Activated naive CD4-positive, alpha-beta T cell (primary cell): ENCODE measurements at places on chromosomes 13 and 19.
A peak's percentile ranks its signal among the peaks of the same experiment; 100 is the strongest.

GRCh38 chr13:113138792-113139551 lies 16.4 kb downstream of the F10 start:
- DNase-seq, result no peak

DNA sequence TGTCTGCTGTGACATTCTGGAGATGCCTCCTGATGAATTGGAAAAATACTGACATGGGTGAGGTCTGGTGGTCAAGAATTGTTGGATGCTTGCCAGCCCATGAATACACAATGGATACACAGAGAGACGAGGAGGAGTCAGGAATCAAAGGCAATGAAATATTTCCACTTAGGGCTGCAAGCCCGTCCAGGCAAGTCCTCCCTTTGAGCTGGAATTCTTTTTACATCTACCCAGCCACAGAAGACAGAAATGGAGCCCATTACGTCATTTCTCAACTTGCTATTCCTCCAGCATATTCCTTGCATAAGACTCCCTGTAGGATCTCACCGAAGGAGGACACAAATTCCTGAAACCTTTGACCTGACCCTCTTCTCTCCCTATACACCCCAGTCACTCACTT lies 15.7 kb upstream of the IGFL4 start:
- DNase-seq, result no peak

- DNase-seq, result no peak
These were observed 304 bp downstream of the TSPAN16 start for GRCh38 chr19:11296264-11296663.

DNA sequence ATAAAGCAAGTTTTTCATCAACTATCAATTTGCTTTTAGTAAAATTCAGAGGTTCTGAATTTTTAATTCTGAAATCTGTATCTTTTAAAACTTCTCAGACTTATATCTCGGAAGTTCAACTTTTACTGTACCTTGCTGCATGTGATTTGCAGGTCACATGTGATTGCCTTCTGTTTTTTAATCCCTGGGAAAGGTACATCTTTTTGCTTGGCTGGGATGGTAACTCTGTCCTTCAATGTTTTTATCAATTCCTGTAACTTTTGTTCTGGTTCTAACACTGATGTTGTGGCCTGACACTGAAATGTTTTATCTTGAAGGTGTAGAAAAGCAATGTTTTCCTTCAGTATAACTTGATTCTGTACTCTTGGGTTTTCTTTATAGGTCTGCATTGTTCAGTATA lies 16.2 kb upstream of the NAA16 start:
- DNase-seq, result no peak

GRCh38 chr19:47032171-47032811 lies 12.7 kb downstream of the NPAS1 start:
- peak; percentile 22 for DNase-seq

GRCh38 chr13:37870489-37870845 lies 895 bp upstream of the TRPC4 start:
- no peak for DNase-seq

DNA sequence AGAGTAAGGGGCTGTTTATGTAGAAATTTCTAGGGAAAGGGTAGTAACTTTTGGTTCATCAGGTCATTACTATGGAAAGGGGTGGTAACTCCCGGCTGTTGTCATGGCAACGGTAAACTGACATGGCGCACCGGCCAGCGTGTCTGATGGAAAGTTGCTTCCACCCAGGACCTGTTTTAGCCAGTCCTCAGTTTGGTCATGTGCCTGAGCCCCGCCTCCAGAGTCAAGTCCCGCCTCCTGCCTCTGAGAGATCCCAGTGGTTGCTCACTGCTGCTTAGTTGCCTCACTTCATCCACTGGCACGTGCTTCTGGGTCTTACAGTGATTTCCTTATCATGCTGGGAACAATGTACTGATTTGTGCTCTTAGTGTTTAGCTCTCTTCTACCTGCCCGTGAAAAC lies 455.2 kb upstream of the ZNF507 start:
- DNase-seq, result no peak

DNA sequence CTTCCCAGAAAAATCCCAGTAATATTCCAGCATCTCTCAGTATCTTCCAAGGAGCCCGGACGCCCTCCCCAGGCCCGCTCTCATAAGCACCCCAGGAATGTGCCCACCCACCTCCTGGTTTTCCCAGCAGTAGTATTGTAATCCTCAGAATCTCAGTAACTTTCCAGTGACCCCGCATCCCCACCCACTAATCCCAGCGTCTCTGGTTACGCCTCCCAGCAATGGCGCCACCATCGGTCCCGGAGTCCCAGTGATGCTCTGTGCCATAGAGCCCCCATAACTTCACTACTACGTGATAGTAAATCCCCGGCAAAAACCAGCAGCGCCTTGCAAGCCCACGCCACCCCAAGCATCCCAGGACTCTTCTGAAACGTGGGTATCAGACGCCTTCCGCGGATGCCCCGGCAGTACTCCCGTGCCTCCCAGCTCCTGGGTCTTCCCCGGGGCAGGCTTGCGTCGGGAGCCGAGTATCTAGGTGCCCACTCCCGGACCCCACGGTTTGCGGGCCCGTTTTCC lies 928 bp upstream of the PNPLA6 start:
- DNase-seq, result no peak

GRCh38 chr13:39930544-39931444 lies 275.3 kb downstream of the COG6 start:
- DNase-seq, result no peak

DNA sequence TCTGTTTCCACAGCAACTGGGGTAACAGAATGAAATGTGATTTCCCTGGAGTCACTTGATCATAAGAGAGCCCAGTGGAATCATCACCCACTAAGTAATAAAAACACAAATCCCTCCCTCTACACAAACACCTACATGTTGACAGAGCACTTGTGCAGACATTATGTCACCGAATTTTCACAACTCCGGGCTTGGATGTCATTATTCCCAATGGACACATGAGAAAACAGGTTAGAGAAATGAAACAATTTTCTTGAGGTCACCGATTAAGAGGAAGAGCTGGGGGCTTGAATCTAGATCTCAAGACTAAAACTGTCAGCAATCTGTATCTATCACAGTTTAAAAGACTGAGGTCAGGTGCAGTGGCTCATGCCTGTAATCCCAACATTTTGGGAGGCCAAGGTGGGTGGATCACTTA lies 3.1 kb downstream of the XRCC1 start:
- no peak for DNase-seq

DNA sequence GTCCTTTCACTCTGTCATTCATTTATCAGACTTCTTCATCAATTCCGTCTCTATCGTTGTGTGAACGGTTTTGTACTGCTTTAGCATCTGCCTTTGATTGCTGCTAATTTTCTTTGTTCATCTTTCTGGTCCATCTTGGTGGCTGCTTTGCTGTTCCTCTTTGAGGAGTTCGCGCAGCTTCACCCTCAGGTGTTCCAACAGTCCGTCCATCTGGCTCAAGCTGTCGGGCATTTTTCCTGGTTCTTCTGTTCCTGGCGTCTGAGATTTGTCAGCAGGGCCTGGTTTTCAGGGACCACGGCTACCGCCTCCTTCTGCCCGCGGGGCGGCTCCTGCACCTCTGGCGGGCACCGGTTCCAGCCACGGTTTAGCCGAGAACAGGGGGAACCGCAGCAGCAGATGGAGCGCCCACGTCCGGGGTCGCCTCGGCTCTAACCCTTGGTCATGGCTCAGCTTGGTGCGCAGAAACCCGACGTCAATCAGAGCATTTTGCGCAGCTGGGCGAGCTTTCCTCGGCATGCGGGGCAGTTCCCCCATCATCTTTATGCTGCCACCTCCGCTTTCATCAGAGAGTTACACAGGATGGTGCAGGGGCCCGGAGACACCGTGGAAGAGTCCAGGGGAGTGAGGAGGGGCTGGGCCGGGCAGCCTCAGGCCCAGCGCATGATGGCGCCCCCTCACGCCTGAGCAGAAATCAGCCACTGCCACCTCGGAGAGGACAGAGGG lies 89.5 kb downstream of the ZNF100 start:
- DNase-seq, result no peak

GRCh38 chr13:29496241-29496712 lies 99.2 kb downstream of the SLC7A1 start:
- no peak for DNase-seq

DNA sequence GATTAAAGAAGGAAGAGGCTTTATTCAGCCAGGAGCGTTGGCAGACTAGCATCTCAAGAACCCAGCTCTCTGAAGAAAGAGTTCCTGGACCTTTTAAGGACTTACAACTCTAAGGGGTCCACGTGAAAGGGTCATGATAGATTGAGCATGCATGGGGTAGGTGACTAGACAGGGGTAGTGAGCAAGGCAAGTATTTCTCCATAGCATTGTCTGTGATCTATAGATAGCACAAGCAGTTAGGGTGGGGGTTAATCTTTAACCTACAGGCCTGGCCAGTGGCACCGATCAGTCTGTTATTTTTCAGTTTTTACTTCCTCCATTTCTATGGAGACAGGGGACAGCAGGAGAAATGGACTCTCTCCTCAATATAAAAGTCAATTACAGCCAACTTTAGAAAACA lies 983.7 kb downstream of the SLITRK1 start:
- no peak for DNase-seq

DNA sequence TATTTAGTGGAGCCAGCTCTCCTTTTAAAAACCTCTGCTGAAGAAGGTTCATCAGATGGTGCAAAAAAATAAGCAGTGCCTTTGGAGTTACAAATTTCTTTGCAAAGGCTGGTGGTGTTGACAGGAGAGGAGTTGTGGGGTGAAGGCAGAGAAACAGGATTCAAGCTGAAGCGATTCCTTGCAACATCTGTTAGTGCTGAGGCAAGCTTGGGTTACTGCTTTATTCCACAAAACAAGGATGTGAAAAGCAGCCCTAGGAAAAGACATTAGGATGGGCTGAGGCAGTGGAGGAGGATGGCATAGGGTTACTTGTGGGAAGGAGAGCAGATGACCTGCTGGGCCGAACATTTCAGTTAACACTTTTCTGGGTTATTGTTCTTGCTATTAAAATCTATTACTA lies 390.7 kb downstream of the DLEU7 start:
- no peak for DNase-seq

- no peak for DNase-seq
These were observed 7.9 kb upstream of the RASA3 start for GRCh38 chr13:114140131-114140905.

DNA sequence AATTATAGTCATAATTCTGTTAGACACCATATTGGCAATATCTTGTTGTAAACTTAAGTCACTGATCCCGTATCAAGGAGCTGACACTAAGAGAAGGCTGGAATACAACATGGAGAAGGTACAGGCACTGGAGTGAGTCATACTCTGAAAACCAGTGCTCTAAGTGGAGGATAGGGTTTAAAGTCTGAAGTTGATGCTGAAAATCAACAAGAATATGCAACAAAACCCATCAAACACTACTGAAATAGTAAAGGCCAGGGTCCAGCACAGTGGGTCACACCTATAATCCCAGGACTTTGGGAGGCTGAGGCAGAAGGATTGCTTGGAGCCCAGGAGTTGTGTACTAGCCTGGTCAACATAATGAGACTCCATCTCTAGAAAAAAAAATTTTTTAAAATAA lies 73.2 kb upstream of the KLF5 start:
- no peak for DNase-seq

DNA sequence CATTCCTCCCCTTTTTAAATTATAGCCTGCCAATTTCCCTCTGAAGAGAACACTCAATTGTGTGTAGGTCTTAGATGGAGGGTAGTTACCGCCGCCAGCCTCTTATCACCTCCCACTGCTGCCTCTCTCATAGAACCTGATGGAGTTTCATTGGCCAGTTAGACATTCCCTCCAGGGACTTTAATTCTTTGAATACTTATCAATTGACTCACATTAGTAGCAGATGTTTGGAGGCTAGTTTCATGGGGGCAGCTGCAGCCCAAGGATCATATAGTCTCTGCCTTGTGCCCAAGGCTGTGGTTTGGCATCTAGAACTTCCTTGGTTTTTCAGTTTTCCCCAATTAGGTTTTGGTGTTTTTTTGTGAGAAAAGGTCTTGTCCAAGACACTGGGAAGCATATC lies 318.9 kb upstream of the HTR2A start:
- DNase-seq, result no peak

DNA sequence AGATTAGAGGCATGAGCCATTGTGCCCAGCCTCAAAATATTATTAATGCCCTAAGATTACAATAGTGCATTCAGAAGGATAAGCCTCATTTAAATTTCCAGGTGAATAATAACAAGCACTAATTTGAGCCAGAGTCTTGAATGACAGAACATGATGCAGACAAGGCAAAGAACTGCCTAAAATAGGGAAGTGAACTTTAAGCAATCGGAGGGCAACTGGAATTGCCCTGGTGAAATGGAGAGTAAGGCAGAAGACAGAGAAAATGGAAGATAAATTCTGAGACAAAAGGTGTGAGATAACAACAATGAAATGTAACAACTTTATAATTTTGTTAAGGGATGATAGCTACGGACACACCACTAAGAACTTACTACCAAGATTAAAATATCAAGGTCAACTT lies 199.9 kb downstream of the DIAPH3 start:
- no peak for DNase-seq

DNA sequence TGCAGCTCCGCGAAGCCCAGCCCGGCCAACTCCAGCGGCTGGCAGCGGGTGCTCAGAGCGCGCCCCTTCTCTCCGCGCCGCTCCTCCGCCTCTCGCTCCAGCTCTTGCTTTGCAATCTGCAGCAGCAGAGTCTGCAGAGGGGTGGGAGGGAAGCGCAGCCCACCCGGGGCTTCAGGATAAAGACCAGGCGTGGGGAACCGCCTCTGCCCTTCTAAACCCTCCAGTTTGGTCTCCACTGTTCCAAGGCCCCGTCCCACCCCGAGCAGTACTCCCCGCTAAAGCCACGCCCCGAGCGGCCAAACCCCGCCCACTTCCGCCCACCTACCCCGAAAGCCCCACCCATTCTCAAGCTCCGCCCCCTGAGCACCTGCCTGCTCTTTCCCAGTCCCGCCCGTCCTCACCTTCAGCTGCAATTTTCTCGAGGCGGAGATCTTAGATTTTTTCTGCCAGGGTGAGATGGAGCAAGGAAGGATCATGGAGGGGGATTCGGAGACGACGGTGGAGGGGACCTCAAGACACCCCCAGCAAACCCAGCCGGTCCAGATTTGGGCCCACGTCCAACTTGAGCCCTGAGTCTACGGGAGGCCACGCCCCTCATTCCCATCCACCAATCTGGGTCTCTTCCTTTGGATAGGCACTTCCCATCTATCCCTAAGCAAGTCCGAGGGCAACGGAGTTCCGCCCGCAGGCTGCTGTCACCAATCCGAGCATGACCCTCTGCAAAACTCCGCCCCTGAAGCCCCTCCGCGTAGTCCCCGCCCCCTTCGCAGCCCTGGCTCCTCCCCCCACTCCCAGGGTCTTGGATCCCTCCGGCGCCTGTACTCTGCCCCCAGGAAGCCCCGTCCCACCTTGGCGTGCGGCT lies 1.1 kb downstream of the TNNI3 start:
- DNase-seq, result no peak

GRCh38 chr19:15595069-15595468 lies 19.9 kb upstream of the CYP4F8 start:
- DNase-seq, result no peak
